Hindlimb muscle (tissue), 1 donor: ENCODE measurements at places on chromosomes 2 and 18. TPM values are rescaled to one million over a fixed set of nuclear protein-coding genes. Genes with fewer than 3 reads are reported as not detected.

GRCh38 chr2:232886176-232886575, 16.1 kb downstream of the SNORC start:
- no peak for DNase-seq

Gene CRYGC
- not detected for polyA plus RNA-seq

GRCh38 chr2:7704296-7704865, 787.2 kb downstream of the RNF144A start:
- no peak for DNase-seq

Gene RUFY4
- 0.13 TPM for polyA plus RNA-seq

- DNase-seq, result no peak
These were observed 390.4 kb downstream of the CMPK2 start for GRCh38 chr2:6475155-6475940.

- no peak for DNase-seq
These were observed 48.6 kb downstream of the SMAD2 start for GRCh38 chr18:47881752-47882455.

Gene MFF
- polyA plus RNA-seq, result 66.5 TPM

Gene SERPINB4
- polyA plus RNA-seq, result 0.35 TPM

- DNase-seq, result no peak
These were observed 28.2 kb downstream of the RND3 start for GRCh38 chr2:150459281-150459680.

Gene CYTIP
- 0.94 TPM for polyA plus RNA-seq

Gene POTEI
- polyA plus RNA-seq, result 0.04 TPM

DNA sequence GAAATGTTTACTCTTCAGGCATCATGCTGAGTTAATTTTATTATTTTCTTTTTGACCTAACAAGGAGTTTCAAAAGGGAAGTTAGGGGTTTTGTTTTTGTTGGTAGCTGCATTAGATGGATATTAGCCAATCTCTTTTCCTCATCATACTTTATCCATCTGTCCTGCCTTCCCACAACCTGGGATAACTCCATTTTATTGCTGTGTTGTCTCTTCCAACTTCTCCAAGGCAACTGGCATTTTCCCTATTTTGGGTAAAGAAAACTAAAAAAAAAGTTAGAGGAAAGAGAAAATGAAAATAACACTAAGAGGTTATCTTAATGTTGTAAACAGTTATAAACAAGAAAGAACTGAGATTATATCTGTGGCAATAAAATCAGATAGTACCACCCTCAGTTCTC, 147.0 kb downstream of the PID1 start:
- DNase-seq, result no peak
